ENCODE measurements at places on chromosomes 13 and 19.

DNA sequence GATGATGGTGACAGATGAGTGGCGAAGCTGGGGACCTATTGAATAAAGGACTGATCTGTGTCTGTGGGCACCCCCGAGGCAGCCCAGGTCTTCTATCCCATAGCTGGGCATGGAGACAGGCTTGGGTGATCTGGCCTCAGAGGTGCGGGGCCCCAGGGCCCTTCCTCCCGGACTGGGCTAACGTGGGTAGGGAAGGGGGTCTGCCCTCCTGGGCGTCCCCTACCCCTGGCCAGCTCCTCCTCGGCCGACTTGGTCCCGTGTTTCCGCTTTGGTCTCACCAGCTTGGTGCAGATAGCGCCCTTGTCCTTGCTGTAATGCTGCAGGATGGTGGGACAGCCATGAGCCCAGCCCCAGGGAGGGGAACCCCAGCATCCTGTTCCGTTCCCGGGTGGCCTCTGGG lies 3.3 kb downstream of the MATK start:
- DNase-seq, result no peak

DNA sequence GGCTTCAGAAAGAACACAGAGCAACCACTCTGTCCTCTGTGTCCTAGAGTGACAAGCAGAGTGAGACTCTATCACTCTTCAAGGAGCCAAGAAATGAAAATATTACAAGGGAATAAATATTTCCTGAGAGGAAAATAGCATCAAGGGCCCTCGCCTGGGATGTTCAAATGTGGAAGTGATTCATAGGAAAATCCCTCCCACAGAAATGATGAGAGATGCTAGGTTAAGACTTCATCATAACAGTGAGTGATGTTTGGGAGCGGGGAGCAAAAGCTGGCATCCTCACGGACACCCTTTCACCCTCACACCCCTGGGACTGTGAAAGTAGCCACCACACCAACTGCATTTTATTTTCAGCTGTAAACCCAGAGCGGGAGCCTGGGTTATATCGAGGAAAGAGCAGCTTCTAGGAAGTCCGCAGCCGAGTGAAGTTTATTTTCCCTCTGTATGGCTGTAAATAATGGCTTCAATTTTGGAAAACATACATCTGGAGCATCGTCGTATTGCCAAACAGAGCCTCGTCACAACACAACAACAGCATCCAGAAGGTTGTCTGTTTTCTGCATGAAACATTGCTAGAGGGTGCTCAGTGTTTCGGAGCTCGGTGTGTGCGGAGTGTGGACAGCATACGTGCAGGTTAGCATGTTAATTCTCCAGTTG lies 54.8 kb downstream of the DLEU7 start:
- DNase-seq, result no peak

GRCh38 chr13:101053301-101054093 lies 362.8 kb downstream of the NALCN start:
- no peak for DNase-seq

DNA sequence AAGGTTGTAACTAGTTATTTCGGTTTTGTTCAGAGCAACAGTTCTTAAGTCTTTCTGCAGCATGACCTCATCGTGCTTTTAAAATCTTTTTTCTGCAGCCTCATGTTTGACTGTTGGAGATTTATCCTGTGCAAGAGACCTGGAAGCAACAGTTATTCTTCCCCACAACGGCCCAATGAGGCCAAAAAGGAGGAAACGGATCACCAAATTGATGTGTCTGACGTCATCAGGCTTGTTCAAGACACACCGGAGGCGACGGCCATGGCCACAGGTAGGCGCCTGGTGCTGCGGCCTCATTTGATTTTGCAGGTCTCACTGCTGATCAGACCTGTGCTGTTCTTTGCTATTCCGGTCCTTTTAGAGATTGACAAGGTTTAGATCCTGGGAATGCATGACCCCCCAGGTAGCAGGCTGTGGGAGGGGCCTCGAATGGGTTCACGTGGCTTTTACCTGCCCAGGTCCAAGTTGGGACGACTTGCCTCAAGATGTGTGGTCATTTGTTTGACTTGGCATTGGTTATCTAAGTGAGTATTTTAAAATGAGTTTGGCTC lies 66.8 kb upstream of the MCF2L start:
- no peak for DNase-seq

- DNase-seq, result no peak
Observed at GRCh38 chr13:100542826-100543156, 45.8 kb downstream of the GGACT start.

GRCh38 chr19:40502081-40502480 lies 35.3 kb downstream of the SPTBN4 start:
- no peak for DNase-seq

Measured in stimulated activated CD8-positive, alpha-beta memory T cell treated with anti-CD3 and anti-CD28 coated beads, Interleukin-2, amount 100 ng/mL, for 1 hour (primary cell).